Esophagus squamous epithelium (tissue), 5 donors: ENCODE measurements at places on chromosomes 5 and 9. TPM values are rescaled to one million over a fixed set of nuclear protein-coding genes. Genes with fewer than 3 reads are reported as not detected.

DNA sequence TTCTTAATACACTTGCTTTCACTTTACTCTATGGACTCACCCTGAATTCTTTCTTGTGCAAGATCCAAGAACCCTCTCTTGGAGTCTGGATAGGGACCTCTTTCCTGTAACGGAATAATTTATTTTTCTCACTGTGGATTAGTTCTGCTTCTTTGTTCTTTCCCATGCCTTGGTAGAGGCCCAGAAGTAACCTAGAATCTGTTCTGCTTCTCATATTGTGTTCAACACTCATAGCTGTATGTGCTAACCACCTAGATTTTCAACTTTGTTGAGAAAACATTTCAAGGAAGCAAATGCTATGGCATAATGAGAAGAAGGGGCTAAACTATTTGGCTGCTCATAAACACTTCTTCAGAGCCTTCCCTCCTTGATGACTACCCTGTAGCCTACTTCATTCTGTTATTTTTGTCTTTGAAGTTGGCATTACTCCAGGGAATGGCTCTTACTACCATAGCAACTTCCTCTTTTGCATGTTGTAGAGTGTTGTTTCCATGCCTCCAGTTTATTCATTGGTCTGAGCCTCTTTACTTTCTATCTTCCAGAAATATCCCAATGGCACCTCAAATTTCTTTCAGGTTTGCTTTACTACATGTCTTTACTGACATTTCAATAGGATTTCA, 74.3 kb downstream of the KIAA0825 start:
- H3K4me3 ChIP-seq, result no peak overlapping the region
- H3K27ac ChIP-seq, result no peak overlapping the region
- no peaks in the 10 kb centered on the region for H3K36me3 ChIP-seq

- H3K4me1 ChIP-seq, result no peaks in the 10 kb centered on the region
- no peak for DNase-seq
- no peak overlapping the region for H3K4me3 ChIP-seq
- H3K27ac ChIP-seq, result no peak overlapping the region
- no peaks in the 10 kb centered on the region for H3K27me3 ChIP-seq
Observed at GRCh38 chr5:133338504-133339355, 273.6 kb downstream of the FSTL4 start.

GRCh38 chr9:76868897-76869296, 37.0 kb downstream of the PRUNE2 start:
- H3K27me3 ChIP-seq, result peaks cover 8% of the 10 kb centered on the region
- H3K36me3 ChIP-seq, result no peaks in the 10 kb centered on the region
- H3K27ac ChIP-seq, result peak overlapping the region; percentile 35
- H3K4me3 ChIP-seq, result peak overlapping the region; percentile 45
- no peak for DNase-seq

- H3K4me3 ChIP-seq, result no peak overlapping the region
- H3K36me3 ChIP-seq, result no peaks in the 10 kb centered on the region
- H3K4me1 ChIP-seq, result no peaks in the 10 kb centered on the region
- no peak for DNase-seq
Observed at GRCh38 chr5:83752700-83753099, 32.0 kb upstream of the HAPLN1 start.

DNA sequence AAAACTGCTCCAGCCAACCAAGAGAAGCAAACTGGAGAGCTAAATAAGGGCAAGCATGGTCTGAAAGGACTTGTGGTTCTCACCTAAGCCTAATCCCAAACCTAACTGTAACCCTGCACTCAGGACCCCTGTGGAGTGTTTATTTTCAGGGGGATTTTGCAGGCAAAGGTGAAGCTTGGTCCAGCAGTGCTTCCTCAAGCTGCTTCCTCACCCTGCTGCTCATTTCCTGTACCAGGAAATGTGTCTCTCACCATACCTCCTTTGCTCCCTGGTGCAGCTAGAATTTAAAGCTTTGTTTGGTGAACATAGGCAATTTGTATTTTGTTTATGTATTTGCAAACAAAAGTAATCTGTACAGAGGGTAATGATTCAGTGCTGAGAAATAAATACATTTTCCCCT, 50.2 kb downstream of the CARTPT start:
- H3K27ac ChIP-seq, result no peak overlapping the region
- H3K4me1 ChIP-seq, result no peaks in the 10 kb centered on the region
- no peak overlapping the region for H3K4me3 ChIP-seq
- no peak for DNase-seq

GRCh38 chr5:1666812-1667588, 132.6 kb downstream of the MRPL36 start:
- H3K27me3 ChIP-seq, result peaks cover 18% of the 10 kb centered on the region
- H3K27ac ChIP-seq, result no peak overlapping the region
- DNase-seq, result no peak
- H3K4me3 ChIP-seq, result peak overlapping the region; percentile 56
- H3K4me1 ChIP-seq, result peaks cover 21% of the 10 kb centered on the region
- no peaks in the 10 kb centered on the region for H3K36me3 ChIP-seq

Gene SPATA31E1
- not detected for total RNA-seq

Gene NIM1K
- total RNA-seq, result not detected

Gene TMEFF1
- 0.57 TPM for total RNA-seq

Gene VLDLR
- total RNA-seq, result 15.6 TPM

Gene KLF9
- 16.5 TPM for total RNA-seq

Gene ORM2
- not detected for total RNA-seq
